Stimulated activated CD4-positive, alpha-beta T cell treated with anti-CD3 and anti-CD28 coated beads, Interleukin-2, amount 100 ng/mL, for 48 hours (primary cell): ENCODE measurements at places on chromosomes 7 and 10.

- no peak for DNase-seq
Observed at GRCh38 chr7:53475776-53476175, 440.3 kb downstream of the POM121L12 start.

DNA sequence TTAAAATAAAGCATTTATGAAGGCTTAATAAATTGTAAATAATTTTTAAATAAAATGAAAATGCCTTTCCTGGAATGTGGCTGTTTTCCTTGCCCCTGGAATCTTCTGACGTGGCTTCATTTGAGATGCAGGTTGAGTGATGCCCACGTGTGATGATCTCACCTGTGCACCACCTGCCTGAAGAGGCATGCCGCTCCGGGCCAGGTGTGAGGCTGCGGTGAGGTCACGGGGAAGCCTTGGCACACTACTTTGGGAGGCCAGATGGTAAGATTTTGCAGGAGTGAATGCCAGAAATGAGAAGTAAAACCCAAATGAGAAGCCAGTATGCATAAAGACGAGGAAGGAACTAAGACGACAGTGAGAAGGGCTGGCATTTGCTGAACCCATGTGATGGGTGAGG lies 36.2 kb downstream of the GOT1 start:
- DNase-seq, result no peak

GRCh38 chr10:21170216-21170615 lies 273.1 kb upstream of the NEBL start:
- no peak for DNase-seq

GRCh38 chr10:33938001-33938400 lies 603.5 kb upstream of the NRP1 start:
- DNase-seq, result no peak

- DNase-seq, result no peak
Observed at GRCh38 chr7:102289057-102289456, 2.4 kb downstream of the SH2B2 start.

GRCh38 chr10:58574058-58574457 lies 61.4 kb downstream of the BICC1 start:
- DNase-seq, result no peak

- no peak for DNase-seq
Observed at GRCh38 chr7:30888747-30889146, 22.9 kb upstream of the AQP1 start.

DNA sequence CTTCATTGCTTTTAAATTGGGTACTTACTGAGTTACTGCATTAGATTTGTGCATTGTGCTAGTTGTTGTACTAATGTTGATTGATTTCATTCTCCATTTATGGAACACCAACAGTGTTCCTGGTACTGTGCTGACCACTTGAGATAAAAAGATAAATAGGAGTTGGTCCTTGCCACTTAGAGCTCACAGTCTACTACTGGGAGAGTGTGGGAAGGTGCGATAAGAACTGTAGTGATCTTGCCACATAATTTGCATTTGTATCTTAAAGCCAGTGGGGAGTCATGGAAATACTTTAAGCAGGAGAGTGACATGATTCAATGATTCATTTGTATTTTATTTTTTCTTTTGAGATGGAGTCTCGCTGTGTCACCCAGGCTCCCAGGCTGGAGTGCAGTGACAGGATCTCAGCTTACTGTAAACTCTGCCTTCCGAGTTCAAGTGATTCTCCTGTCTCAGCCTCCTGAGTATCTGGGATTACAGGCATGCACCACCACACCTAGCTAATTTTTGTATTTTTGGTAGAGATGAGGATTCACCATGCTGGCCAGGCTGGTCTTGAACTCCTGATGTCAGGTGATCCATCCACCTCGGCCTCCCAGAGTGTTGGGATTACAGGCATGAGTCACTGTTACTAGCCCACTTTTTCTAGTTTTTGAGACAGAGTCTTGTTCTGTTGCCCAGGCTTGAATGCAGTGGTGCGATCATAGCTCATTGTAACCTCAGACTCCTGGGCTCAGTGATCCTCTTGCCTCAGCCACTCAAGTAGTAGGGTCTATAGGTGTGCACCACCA lies 51.2 kb upstream of the TMEM248 start:
- no peak for DNase-seq

- DNase-seq, result no peak
Observed at GRCh38 chr10:119898577-119898976, 6.0 kb downstream of the SEC23IP start.

- no peak for DNase-seq
Observed at GRCh38 chr7:112575864-112576263, 95.1 kb downstream of the LSMEM1 start.

DNA sequence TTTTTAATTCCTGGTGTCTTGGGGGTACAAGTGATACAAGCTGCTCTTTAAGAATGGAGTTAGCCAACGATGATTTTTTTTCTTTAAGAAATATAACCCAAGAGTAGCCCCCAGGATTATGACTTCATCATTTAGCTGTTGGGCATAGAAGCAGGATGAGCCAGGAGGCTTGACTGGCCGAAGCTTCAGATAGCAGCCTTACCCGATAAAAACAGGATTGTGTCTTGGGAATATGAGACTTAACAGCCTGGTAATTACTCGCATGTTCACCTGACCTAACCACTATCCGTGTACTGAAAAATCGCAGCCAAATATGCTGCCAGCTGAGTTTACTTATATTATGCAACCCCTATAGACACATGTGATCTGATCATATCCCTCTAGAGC lies 346.0 kb upstream of the BMPER start:
- no peak for DNase-seq

- no peak for DNase-seq
Observed at GRCh38 chr10:36164556-36165504, 522.7 kb upstream of the FZD8 start.

- no peak for DNase-seq
Observed at GRCh38 chr7:4800926-4801838, 25.8 kb downstream of the AP5Z1 start.

GRCh38 chr10:7485244-7485556 lies 74.4 kb upstream of the SFMBT2 start:
- no peak for DNase-seq

GRCh38 chr7:27435461-27435860 lies 192.9 kb downstream of the EVX1 start:
- DNase-seq, result no peak

GRCh38 chr7:105269397-105269796 lies 119.3 kb downstream of the SRPK2 start:
- DNase-seq, result no peak

- no peak for DNase-seq
Observed at GRCh38 chr7:142670511-142670910, 78.8 kb upstream of the PRSS1 start.

DNA sequence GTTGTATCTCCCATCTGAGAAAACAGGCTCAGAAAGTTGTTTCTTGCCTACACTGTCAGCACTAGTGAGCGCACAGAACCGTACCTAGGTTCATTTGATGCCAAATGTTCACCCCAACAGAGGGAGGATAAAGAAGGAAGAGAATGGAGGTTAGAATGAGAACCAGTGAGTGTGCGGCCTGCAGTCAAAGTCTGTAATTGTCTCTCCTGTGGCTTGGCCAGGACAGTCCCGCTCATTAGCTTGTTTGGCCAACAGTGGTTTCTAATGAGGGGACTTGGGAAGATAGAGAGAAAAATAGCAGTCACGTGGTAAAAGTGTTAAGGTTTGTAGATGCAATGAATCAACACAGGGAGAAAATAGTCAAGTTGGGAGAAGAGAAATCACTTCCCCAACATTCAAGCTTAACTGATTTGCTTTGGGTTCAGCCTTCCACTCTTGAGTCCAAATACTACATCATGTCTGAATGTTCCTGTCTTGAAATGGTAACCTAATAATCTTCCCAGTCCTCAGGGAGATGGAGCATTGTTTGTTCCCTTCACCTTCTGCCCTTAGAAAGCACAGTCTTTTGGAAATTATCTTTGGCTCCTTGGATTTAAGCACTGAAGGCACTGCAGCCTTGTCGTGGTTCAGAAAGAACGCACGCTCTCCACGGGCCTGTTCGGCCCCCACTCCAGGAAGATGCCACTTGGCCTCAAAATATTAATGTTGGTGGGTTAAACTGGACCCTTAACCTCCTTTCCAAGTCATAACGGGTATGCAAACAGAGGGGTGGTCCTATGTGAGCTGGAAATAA lies 360.4 kb upstream of the ZNF32 start:
- DNase-seq, result no peak

DNA sequence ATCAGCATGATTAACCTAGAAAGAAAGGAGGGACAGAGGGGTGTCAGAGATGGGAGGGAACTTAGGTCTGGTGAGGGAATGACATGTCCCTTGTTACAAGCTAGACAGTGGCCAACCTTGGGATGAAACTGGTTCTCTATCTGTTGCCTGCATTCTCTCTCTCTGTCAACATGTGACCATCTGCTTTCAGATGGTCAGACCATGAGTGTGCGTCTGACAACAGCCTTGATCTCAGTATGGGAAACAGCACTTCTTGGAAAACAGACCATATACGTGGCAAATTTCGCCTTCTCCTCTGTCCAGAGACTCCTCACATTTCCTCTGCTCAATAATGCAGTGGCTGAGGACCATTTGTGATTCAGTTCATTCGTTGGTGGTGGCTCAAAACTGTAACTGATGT lies 845.9 kb downstream of the TYW1 start:
- no peak for DNase-seq

DNA sequence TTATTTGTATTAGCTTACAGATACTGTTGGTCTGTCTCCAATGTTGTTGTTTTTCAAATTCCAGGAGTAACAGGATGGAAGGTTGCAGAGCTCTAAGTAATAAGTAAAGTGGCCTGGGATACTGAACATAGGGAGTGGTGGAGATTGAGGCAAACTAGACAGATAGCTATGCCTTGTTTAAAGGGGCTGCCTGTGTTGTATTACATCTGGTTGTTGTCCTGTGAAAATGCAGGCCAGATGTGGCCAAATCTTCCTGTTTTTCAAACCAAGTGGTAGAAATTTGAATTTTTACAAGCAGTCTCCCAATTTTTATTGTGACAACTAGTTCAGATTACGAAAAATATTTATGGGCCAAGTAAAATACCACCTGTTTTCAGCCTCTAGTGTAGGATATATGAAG lies 33.5 kb downstream of the BICC1 start:
- no peak for DNase-seq
